Left lobe of liver (tissue), 2 donors: ENCODE measurements at places on chromosomes 4 and X.

DNA sequence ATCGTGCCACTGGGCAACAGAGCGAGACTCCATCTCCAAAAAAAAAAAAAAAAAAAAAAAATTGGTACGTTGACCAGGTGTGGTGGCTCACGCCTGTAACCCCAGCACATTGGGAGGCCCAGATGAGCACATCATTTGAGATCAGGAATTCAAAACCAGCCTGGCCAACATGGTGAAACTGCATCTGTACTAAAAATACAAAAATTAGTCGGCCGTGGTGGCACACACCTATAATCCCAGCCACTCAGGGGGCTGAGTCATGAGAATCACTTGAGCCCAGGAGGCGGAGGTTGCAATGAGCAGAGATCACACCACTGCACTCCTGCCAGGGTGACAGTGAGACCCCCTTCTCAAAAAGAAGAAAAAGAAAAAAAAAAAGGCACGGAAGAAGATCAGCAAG is 24.5 kb downstream of the RBMX start:
- no peak for DNase-seq

GRCh38 chrX:124392794-124393193 is 46.4 kb downstream of the SH2D1A start:
- DNase-seq = no peak

DNA sequence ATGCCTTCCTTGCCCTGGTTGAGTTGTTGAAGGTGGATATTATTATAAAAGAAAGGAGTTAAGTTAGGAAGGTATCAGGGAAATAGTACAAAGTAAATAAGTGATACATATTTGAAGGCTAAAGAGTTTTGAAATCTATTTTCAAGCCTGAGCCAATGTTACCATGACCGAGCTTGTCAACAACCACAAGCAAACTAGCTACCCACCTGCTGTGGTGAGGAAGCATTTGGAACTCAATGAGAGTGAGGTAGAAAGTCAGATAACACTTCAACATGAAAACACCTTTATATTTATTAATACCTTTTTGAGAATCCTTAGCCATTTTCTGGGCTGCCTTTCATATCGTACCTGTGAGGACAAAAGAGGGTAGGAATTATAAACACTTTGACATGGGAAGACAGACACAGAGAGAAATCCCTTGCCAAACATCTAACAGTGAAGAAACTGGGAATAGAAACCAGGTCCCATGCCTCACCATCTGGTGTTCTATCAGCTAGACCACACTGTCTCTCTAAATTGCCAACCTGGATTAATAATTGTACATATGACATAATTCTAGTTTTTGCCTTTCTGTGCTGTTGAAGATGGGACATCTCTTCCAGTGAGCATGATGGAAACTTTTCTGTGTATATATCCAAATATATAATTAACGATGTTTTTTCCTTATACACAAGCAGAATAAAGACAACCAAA is 606.4 kb upstream of the NR3C2 start:
- DNase-seq = no peak

GRCh38 chr4:61443813-61444510 is 243.8 kb downstream of the ADGRL3 start:
- DNase-seq = no peak

GRCh38 chrX:49838374-49838773 is 9.3 kb downstream of the PAGE4 start:
- no peak for DNase-seq

DNA sequence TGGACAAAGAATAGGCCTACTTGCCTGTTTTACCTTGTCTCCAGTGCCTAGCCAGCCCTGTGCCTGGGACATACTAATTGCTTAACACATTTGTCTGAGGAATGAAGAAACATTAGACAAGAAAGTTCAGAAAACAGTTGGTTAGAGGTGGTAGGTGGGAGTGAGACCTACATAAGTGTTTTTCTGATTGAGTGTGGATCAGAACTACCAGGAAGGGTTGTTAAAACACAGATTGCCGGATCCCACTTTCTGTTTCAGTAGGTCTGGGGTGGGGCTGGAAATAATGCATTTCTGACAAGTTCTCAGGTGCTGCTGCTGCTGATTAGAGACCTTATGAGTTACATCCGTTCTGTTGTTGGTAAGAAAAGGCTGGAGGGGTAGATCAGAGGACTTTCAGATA is 5.7 kb upstream of the JADE1 start:
- no peak for DNase-seq

GRCh38 chrX:68826113-68826980 is 2.5 kb upstream of the EFNB1 start:
- no peak for DNase-seq

DNA sequence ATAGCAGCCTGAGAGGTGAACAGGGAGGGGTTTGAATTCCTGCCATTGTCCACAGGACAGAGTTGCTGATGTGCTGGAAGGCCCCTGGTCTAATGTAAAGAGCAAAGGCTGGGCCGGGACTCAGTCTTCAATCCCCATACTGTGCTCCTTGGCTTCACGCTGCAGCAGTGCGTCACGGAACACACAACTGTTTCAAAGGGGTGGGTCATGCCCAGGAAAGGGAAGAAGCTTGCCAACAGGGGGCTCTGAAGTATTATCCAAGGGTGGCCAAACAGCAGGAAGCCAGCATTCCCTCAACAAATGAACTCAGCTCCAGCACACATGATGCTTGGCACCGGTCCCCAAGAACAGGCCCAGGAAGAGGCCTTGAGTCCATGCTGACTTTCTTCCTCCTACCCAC is 122.5 kb downstream of the NFKB1 start:
- no peak for DNase-seq

- DNase-seq = no peak
Observed at GRCh38 chr4:135418353-135418752, 1216.8 kb upstream of the PABPC4L start.

DNA sequence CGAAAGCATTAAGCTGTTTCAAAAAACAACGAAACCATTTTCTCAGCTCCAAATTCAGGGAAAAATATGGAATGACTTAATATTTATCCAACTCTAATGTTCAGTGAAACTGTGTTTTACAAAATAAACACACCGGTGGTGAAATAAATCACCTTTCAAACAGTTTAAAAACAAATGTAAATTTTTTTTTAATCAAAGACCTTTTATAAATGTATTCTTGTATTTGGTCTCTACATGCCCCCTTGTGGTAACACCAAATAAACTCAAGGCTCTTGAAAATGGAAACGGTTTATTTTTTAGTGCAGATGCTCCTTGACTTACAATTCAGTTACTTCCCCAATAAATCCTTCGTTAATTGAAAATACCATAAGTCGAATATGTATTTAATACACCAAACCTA is 45.8 kb upstream of the ITM2A start:
- no peak for DNase-seq

- no peak for DNase-seq
Observed at GRCh38 chr4:177938226-177938625, 496.0 kb upstream of the AGA start.

DNA sequence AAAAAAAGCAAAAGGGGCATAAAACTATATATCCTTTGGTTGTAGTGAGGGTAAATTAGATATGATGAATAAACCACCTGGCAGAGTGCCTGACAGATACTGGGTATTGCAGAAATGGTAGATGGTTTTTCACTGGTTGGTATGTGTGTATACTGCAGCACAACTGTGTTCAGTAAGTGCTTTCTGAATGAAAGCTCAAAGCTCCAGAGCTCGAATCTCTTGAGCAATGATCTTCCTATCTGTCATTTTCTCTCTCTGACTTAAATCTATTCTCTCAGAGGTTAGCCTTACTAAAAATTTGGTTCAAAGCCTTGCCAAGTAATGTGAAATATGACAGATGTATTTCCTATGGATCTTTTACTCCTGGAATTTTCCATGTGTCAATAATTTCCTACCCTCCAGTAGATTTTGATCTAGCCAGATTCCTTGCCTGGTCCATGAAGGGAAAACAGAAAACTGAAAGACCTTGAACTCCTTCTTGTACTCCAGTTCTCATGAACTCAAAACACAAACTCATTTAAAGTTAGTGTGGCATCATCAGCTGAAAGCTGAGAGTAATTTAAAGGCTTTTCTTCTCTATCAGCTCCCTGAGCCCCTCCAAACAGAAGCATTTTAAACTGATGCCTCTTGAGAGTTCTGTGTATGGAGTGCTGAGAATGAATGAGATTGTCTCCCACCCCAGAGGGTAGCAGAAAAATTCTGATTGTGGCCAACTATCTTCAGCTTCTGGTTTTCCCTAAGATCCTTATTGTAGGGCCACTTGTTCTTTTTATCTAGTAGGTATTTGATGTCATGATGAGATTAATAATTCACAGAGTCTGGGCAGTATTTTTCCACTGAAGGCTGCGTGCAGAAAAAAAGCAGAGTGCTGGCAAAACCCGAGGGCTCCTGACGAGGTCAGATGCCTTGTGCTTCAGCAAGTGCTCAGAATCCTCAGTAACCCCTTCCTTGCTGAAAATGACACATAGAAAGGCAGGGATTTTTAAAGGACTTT is 363.4 kb upstream of the BOD1L1 start:
- peak; percentile 78 for DNase-seq

DNA sequence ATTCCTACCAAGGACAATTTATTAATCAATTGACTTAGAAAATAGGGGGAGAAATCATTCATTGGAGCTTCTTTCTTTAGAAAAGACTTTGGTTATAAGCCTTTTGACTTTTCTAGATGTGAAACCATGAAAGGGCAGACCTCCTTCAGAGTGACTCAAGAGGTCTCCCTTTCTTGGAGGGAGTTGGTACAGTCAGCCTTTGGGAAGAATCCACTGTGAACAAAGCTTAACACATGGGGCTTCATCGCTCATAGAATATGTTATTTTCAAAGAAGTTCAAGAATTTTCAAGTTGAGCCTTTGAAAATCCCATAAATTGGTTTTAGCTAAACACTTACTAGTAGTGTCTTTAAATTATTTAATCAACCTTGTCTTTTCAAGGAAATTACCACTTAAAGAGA is 28.0 kb downstream of the RIPPLY1 start:
- DNase-seq = no peak

- DNase-seq = no peak
Observed at GRCh38 chrX:104450316-104450715, 115.7 kb upstream of the IL1RAPL2 start.

DNA sequence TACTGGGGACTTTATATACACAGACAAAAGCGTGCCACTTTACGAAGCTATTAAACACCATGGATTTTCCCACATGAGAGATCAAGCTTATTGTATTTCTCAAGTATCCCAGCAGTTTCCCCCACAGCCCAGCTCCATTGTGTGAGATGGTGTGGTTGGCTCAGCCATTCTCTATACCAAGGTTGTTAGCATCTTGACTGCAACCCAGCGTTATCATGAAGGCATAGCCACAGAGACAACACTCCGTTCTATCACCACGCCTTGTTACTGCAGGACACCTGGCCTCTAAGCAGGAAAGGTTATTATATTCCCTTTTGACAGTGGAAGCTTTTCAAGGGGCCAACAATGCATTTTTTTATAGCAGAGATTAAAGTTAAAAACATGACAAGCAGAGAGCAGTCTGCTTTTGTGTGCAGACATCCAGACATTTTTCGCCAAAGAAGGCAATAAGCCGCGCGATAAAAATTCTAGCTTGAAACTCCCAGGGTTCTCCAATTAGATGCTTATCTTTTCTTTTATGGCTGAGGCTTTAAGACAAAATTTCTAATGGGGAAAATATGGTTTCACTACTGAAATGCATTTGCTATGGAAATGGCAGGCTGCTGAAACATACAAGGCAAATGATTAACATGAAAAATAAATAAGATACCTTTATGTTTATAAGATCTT is 206.1 kb downstream of the MID1 start:
- DNase-seq = no peak

DNA sequence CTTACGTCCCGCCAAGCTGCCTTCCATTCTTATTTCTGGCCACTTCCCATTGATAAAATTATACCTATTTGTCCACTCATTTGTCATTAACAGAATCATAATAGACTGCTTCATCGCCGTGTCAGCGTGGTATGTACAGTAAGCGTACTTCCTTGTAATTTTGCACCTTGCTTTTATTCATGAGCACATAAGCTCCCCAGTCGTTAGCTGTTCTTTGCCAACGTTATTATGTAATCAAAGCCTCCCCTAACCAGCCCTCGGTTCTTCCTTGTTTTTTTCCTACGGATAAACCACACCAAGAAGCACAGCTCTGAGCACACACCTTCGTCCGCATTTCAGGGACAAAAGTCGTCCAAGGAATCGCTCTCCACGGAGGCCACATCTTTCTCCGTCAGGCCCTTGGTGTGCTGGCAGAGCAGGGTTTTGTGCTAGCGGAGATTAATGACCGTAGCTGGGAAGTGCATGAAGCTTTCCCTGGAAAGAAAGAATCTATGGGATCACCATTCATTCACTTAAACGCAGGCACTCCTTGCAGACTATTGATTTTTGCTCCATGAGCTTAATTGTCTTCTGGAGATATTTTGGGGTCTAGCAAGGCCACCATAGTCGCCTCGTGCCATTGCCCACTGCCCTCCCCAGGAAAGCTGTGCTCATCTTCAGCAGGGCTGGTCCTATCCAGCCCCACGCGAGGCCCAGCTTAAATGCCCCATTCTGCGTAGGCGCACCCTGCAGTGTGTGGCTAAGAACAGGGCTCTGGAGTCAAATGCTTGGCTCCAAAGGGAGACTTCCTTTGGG is 200.9 kb upstream of the PSAPL1 start:
- no peak for DNase-seq

- DNase-seq = no peak
Observed at GRCh38 chr4:137775701-137776100, 243.4 kb upstream of the PCDH18 start.

- DNase-seq = no peak
Observed at GRCh38 chr4:112348488-112349158, 51.5 kb downstream of the ALPK1 start.

DNA sequence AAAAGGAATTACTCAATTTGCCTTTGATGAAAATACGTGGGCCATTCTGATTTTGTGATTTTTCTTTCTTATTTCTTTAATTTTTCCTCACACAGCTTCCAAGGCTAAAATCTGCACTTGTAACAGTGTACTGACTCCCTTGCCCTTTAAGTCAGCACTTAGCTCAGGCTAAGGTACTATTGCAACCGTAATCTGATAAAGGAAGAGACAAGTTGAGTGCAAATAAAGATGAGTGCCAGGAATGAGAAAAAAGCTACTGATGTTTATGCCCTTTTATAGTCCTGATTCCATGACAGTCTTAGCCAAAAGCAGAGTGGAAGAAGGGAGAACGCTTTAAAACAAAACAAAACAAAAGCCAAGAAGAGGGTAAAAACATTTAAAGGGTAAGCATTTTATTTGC is 6.0 kb downstream of the DMD start:
- no peak for DNase-seq

DNA sequence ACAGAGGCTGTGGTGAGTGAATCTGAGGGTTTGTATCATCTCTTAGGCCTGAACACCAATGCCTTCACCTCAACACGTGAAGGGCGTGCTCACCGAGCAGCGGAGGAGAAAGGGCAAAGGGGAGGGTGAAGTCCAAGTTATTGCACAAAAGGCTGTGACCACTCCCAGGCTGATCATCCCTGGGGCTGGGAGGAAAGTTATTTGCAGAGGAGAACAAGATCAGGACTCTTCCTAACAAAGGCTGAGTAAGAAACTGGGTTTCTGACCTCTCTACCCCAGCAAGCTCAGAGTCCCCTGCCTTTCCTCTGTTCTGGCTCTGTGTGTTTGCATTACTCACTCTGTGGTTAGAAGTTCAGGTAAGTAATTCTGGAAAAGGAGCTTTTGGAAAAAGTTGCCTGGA is 366.3 kb upstream of the CXorf51A start:
- peak; percentile 54 for DNase-seq
